ENCODE measurements at places on chromosomes 7 and 10.

DNA sequence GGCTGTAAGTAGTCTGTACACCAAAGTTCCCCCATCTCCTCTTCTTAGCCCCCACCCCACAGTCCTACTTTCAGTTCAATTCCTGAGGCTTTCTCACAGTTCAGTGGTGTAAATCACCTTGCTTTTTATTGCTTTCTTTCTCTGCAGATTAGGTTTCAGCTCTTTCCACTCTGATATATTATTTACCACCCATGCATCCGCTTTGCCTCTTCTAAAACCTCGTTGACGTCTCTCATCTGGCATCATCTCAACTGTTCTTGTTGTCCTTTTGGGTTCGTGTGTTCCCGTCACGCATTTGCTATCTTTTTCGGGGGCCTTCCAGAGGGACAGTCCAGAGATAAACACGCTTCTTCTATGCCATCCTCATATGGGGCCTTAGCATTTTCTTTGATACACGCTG, 597.9 kb upstream of the DPP6 start:
- DNase-seq: no peak

DNA sequence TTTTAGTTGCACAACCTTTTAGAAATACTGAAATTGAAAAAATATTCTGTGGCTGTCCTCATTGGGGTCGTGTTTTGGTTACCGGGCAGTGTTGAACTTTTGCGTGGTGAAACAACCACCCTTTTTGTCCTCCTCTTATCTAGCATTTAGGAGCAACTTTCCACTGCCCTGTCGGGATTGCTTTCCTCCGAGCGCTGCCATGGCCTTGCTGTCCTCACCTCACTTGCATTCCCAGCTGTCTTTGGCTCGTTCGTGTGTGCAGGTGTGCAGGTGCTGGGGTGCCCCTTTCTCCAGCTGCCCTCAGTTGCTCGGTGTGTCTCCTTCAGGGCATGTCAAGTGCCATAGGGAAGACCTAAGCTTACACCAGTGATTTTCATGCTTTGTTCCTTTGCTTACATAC, 116.9 kb upstream of the GJD4 start:
- no peak for DNase-seq

- no peak for DNase-seq
These were observed 6.3 kb downstream of the PRF1 start for GRCh38 chr10:70596110-70596798.

GRCh38 chr10:33244354-33244967, 90.0 kb downstream of the NRP1 start:
- DNase-seq: no peak

DNA sequence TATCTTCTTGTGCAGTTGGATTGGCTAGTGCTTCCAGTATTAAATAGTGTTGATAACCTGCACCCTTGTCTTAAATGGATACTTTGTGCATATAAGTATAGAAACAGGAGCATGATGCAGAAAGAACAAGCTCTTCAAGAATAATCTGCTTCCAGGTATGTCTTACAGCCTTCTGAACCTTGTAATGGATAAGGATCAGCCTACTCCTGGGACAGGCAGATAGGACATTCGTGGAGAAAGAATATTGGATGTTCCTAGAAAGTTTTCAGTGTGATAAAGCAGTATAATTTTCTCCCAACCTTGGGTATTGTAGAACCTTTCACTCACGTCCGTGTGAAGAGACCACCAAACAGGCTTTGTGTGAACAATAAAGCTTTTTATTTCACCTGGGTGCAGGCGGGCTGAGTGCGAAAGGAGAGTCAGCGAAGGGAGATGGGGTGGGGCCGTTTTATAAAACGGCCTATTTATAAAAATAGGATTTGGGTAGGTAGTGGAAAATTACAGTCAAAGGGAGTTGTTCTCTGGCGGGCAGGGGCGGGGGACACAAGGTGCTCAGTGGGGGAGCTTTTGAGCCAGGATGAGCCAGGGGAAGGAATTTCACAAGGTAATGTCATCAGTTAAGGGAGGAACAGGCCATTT, 27.2 kb downstream of the C1GALT1 start:
- DNase-seq: no peak

- DNase-seq: no peak
These were observed 29.6 kb downstream of the FZD1 start for GRCh38 chr7:91293840-91294239.
